ENCODE measurements at places on chromosomes 5 and 9.
A peak's percentile ranks its signal among the peaks of the same experiment; 100 is the strongest.

GRCh38 chr5:10635257-10635866 lies 71.5 kb downstream of the ANKRD33B start:
- peaks cover 26% of the 10 kb centered on the region for H3K36me3 ChIP-seq
- peak; percentile 87 for DNase-seq
- H3K27me3 ChIP-seq, result no peaks in the 10 kb centered on the region
- H3K4me1 ChIP-seq, result peaks cover 74% of the 10 kb centered on the region

- DNase-seq, result no peak
- no peak overlapping the region for H3K27ac ChIP-seq
- H3K4me1 ChIP-seq, result no peaks in the 10 kb centered on the region
- no peak overlapping the region for H3K4me3 ChIP-seq
Measured at GRCh38 chr9:116605060-116605459, 82.0 kb upstream of the TRIM32 start.

DNA sequence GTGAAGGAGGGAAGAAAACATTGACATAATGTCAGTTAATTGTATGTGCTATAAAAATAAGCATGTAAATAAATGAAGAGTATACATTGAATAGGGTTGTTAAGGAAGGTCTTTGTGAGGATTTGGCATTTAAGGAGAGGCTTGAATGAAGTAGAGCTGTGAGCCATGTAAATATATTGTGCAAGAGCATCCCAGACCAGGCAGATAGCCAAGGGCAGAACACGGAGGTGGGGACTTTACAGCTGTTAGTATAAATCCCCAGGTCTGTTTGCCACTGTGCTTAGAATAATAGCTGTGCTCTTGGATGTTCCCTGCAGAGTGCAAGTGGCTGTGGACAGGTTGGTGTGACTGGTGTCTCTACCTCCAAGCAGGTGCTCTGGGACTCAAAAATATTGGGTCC lies 211.7 kb downstream of the LRRC70 start:
- H3K27me3 ChIP-seq, result peaks cover 17% of the 10 kb centered on the region
- no peak overlapping the region for H3K27ac ChIP-seq
- H3K36me3 ChIP-seq, result no peaks in the 10 kb centered on the region

GRCh38 chr5:149141224-149141956 lies at the start of gene ABLIM3:
ABLIM3 (plus strand) TSS chr5:149141493; CDS start chr5:149142096, 603 bp downstream.
- H3K36me3 ChIP-seq, result no peaks in the 10 kb centered on the region
- H3K4me3 ChIP-seq, result peak within 1 kb of the TSS; percentile 28
- peaks cover 3% of the 10 kb centered on the region for H3K4me1 ChIP-seq
- peaks cover 34% of the 10 kb centered on the region for H3K27me3 ChIP-seq
- peak; percentile 75 for DNase-seq

GRCh38 chr9:69623276-69623675 lies 48.9 kb downstream of the APBA1 start:
- H3K36me3 ChIP-seq, result no peaks in the 10 kb centered on the region
- H3K4me3 ChIP-seq, result no peak overlapping the region
- H3K27me3 ChIP-seq, result no peaks in the 10 kb centered on the region

DNA sequence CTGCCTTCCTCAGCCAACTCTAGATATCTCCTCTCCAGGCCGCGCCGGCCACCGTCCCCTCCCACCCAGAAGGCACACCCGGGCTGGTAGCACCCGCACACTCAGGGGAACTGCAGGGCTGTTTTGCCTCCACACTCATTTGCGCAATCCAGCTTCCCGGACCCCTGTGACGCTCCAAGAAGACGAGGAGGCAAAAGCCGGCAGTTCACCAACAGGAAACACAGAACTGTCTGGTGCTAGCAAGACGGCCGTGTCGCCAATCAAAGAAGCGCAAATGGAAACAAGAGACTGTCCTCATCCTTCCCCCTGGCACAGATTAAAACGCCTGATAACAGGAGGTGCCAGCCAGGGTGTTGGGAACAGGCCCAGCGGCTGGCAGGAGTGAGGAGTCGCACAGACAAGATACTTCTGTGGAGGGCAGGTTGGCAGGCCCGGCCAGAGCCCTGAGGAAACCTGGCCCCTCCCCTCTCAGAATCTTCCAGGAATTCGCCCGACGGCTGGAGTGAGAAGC lies 7.8 kb downstream of the AGPAT2 start:
- H3K4me1 ChIP-seq, result no peaks in the 10 kb centered on the region
- H3K4me3 ChIP-seq, result no peak overlapping the region
- H3K36me3 ChIP-seq, result no peaks in the 10 kb centered on the region

Data from activated CD4-positive, alpha-beta memory T cell treated with anti-CD3 and anti-CD28 coated beads, Interleukin-2, amount 10 ng/mL, durations not matched to agents 7 days and 5 days (primary cell).